ENCODE measurements at places on chromosomes 4 and X. TPM values are rescaled to one million over a fixed set of nuclear protein-coding genes. Genes with fewer than 3 reads are reported as not detected.
A peak's percentile ranks its signal among the peaks of the same experiment; 100 is the strongest.

- no peak for ATAC-seq
Measured at GRCh38 chr4:27020603-27021002, 160.0 kb downstream of the STIM2 start.

DNA sequence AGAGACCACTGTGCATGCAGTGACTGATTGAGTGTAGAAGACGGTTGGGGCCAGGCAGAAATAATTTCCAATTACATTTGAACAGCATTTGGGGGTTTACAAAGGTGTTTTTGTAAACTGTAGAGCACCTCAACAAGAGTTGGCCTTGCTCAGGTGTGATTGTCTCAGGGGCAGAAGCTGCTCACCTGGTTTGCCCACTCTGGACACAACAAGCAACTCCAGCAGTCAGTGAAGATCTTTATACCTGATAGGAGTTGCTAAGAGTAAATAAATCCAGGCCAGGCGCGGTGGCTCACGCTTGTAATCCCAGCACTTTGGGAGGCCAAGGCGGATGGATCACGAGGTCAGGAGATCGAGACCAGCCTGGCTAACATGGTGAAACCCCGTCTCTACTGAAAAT is 221.3 kb downstream of the RAB28 start:
- ATAC-seq = no peak

DNA sequence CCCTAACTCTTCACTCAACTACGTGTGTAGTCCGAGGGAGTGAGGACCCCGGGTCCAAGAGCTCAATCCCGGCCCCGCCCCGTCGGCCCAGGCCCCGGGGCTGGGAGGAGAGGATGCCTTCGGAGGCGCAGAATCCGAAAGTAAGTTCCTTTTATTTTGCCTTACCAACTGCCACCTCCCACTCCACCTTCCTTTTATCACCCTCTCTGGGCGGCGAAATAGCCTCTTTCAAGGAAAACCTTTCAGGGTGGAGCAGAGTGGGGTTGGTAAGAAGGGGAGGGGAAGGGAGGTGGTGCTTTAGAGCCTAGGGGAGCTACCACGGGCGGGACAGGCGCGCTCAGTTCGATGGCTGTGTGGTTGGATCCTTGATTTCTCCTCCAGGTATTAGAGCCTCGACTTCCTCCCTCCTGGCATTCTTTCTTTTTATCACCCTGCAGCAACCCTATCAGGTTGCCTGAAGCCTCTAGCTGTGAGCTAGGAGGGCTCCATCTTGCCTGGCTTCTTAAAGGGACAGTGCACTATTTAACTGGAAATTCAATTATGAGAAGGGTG is 191.2 kb downstream of the RRAGB start:
- ATAC-seq = no peak

- no peak for ATAC-seq
Measured at GRCh38 chrX:154540897-154541535, 5.6 kb downstream of the G6PD start.

GRCh38 chr4:139331185-139331584 is 28.9 kb upstream of the NDUFC1 start:
- no peak for ATAC-seq

- no peak for ATAC-seq
Measured at GRCh38 chr4:14783011-14783877, 219.0 kb upstream of the CPEB2 start.

GRCh38 chrX:10602646-10603045 is 17.7 kb downstream of the MID1 start:
- ATAC-seq = no peak

DNA sequence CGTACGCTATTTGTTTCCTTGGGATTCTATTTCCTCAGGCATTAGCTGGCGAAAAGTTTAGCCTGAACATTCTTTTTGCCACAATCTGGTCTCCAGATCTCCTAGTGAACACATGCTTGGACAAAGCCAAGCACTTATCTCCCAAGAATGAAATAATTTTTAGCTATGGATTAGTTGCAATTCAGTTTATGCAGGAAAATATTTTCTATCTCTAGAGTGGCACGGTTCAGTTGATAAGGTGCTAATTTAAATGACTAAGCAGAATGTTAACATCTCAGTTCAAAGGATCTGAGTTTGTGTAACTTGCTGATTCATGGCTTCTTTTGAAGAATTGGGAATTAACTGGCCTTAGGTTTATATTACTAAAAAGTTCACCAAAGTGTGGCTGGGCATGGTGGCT is 58.1 kb upstream of the JADE1 start:
- no peak for ATAC-seq

DNA sequence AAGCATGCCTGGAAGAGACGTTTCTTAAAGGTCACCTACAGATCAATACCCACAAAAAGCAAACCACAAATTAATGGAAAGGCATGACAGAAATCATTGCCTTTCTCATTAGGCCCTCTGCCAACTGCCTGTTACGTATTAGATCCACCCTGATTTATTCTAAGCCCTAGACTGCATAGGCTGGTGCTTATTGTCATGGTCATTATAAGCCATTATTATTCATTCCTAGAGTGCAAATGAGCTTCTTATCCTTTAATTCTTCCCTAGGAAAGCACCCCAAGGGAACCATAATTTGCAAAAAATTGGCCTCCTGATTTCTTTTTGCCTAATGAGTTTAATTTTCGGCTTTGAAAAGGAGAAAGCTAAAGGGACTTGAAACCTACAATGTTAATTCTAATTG is 184.2 kb upstream of the GPRIN3 start:
- no peak for ATAC-seq

DNA sequence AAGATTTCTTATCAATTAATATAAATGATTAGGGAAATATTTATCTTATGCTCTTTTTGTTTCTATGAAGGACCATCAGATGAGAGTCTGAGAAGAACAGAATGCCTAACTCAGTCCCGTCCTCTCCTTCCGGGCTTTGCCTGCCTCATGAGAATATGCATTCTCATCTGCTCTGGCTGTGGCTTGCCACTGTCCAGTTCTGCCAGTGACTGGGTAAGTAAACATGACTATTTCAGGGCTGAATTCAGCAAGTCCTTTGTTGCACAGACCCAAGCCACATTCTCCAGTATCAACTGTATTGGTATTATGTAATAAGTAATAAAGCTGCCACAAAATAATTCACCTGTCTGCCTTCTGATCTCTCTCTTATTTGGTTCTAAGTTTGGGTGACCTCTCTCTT is 110.7 kb downstream of the WDFY3 start:
- no peak for ATAC-seq

- no peak for ATAC-seq
Measured at GRCh38 chr4:152700151-152700550, 20.4 kb upstream of the TMEM154 start.

GRCh38 chr4:90181644-90182043 is 54.5 kb downstream of the CCSER1 start:
- no peak for ATAC-seq

- no peak for ATAC-seq
Measured at GRCh38 chr4:106162278-106162677, 153.7 kb downstream of the TBCK start.

- peak; percentile 68 for ATAC-seq
Measured at GRCh38 chr4:141132709-141133145, 542 bp downstream of the RNF150 start.

DNA sequence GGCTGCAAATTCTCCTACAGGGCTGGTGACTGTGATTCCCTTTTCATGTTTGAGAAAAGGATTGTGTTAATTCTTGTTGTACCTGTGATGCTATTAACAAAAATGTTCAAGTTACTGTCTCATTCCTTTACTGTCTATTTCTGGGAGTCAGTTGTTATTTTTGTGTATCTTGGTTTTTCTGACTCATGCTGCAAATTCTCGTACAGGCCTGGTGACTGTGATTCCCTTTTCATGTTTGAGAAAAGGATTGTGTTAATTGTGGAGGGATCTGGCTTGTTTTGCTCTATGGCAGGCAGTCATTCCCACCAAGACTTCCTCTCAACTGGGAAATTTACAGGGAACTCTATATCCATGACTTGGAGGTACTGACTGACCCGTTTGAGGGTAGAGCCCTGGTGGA is 693.4 kb upstream of the INTU start:
- ATAC-seq = no peak

DNA sequence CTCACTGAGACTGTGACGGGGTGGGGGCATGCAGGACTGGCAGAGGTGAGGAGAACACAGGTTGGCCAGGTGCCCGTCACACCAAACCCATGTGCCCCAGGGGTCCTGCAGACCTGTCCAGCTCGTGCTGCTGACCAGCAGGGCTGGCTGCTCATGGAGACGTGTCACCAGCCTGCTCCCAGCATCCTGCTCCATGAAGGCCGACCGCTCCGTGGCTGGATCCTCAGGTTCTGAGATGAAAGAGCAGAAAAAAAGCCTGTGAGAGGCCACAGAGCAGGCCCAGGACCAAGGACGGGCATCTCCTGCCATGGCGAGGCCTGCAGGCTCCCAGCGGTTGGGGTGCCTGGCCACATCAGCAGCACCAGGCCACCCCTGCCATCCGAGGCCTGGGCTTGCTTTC is 71.7 kb upstream of the DRD5 start:
- ATAC-seq = no peak

GRCh38 chr4:139300431-139301112 is 733 bp upstream of the NAA15 start:
- peak; percentile 35 for ATAC-seq

DNA sequence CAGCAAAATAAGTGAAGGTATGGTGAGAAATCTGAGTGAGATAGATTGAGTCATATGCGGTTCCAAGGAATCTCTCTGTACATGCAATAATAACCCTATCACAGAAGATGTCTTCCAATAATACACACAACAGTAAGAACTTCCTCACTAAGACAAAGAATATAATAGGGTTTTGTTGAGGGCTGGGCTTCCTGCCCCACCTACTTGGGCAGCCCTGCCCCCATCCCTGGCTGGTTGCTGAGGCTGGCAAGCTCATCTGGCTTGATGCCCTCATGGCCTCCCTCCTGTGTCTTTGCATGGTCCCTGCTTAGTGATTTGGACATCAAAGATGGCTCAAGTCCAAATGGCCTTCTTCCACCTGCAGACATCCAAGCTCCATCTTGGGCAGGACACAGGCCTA is 2.7 kb downstream of the GEMIN8 start:
- no peak for ATAC-seq

GRCh38 chr4:75997946-75998345 is 7.2 kb upstream of the SDAD1 start:
- ATAC-seq = no peak

DNA sequence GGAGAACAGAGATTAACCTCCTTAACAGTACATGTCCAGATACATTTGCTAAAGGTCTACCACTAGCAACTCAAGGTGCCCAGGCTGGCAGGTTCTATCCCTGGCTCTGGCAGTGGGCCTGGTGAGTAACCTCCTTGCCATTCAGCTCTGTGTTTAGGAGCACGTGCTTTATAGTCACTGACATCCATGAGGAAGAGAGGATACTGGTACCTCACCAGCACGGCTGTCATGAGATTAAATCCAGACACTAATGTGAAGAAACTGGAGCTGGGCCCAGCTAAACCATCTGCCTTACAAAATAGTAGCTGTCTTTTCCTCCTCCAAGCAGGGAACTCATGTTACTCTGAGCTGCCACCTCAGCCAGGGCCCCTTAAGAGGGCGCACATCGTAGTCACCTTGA is 45.3 kb downstream of the GPRASP3 start:
- ATAC-seq = no peak

- no peak for ATAC-seq
Measured at GRCh38 chr4:108484187-108484586, 136.2 kb upstream of the RPL34 start.

DNA sequence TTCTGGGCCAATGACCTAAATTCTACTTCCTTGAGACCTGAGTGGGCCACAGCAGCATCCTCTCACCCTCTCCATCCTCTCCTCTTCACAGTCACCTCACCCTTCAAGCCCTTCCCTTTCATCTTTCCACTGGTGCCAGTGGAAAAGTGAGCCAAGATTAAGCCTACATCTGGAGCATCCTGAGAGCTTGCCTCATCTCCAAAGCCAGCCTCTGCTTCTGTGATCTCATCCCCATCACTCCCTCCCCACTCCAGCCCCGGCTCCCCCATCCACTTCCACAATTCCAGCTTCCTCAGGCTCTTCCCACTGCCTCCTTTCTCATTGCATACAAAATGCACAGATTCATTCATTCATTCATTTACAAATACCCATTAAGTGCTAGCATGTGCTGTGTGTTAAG is 10.1 kb upstream of the RASL11B start:
- no peak for ATAC-seq

GRCh38 chrX:12975670-12975965 is 708 bp downstream of the TMSB4X start:
- ATAC-seq = no peak

DNA sequence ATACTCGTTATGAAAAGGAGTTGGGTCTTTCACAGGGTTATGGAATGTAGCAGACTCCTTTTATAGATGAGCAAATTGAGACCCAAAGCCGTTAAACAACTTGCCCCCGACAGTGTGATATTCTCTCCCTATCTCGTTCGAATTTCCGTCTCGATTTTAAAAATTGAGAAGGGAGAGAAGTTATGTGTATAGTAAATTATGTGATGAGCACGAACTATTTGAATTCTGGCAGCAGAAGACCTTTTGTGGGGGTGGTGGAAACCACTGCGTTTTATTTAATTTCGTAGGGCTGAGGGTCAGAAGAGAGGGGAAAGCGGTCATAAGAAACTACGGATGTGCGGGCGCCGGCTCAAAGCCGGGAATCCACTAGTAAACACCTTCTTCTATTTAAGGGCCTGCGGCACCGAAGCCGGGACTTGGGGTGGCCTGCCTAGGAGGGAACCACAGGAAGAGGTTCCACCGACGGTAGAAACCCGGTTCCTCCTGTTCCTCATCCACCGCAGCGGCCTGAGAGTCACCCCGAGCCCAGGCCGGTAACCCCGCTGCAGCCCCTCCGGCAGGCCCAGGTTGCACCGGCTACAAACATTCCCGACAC is 1.5 kb upstream of the DDX3X start:
- peak; percentile 0 for ATAC-seq

GRCh38 chr4:174522183-174523024 is at the start of gene HPGD:
Gene HPGD, minus strand, starts transcription at chr4:174522488. Its CDS starts 37 bp downstream, at chr4:174522451.
- ATAC-seq = peak; percentile 67

DNA sequence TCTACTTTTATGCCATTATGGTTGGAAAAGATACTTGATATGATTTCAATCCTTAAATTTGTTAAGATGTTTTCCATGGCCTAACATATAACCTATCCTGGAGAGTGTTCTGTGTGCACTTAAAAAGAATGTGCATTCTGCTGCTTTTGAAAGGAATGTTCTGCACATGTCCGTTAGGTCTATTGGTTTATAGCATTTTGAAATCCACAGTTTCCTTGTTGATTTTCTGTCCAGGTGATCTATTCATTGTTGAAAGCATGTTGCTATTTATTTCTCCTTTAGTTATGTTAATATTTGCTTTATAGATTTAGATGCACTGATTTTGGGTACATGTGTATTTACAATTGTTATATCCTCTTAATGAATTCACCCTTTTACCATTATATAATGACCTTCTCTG is 5.7 kb upstream of the KLKB1 start:
- ATAC-seq = no peak

The RTL9 gene
- total RNA-seq = under 0.01 TPM

The USP17L30 gene
- total RNA-seq = not detected

The DCLK2 gene
- 18.8 TPM for total RNA-seq

The IL21 gene
- total RNA-seq = 0.12 TPM

The COX18 gene
- 18.7 TPM for total RNA-seq

The DOK7 gene
- total RNA-seq = 1.4 TPM

The KCNE5 gene
- 0.35 TPM for total RNA-seq

The RCHY1 gene
- total RNA-seq = 11.3 TPM

The GAGE12E gene
- not detected for total RNA-seq

The GYPB gene
- total RNA-seq = not detected

The GNRHR gene
- not detected for total RNA-seq

The TNMD gene
- total RNA-seq = not detected

The YY2 gene
- 0.42 TPM for total RNA-seq

The BRS3 gene
- total RNA-seq = not detected

The NAA11 gene
- not detected for total RNA-seq

The CENPVL2 gene
- total RNA-seq = not detected

The RBMXL3 gene
- total RNA-seq = not detected

The C4orf50 gene
- total RNA-seq = 0.08 TPM

The F8A3 gene
- total RNA-seq = 12.4 TPM

The CCDC120 gene
- total RNA-seq = 2.6 TPM

All from gastroesophageal sphincter (tissue), 4 donors.